ENCODE measurements at places on chromosomes 3 and 15.
A peak's percentile ranks its signal among the peaks of the same experiment; 100 is the strongest.

- peak; percentile 75 for DNase-seq
Observed at GRCh38 chr3:37974121-37975083, 16.2 kb upstream of the VILL start.

DNA sequence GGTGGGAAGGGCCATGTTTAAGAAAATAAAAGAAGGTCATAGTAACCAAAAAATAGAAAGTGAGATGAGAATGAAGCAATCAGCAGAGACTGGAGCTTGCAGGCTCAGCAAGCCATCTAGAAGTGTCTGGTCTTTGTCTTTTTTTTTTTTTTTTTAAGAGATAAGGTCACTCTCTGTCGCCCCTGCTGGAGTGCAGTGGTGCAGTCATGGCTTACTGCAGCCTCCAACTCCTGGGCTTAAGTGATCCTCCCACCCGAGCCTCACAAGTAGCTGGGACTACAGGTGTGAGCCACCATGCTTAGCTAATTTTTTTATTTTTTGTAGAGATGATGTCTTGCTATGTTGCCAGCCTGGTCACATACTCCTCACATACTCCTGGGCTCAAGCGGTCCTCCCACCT is 36.2 kb downstream of the GXYLT2 start:
- DNase-seq = no peak

DNA sequence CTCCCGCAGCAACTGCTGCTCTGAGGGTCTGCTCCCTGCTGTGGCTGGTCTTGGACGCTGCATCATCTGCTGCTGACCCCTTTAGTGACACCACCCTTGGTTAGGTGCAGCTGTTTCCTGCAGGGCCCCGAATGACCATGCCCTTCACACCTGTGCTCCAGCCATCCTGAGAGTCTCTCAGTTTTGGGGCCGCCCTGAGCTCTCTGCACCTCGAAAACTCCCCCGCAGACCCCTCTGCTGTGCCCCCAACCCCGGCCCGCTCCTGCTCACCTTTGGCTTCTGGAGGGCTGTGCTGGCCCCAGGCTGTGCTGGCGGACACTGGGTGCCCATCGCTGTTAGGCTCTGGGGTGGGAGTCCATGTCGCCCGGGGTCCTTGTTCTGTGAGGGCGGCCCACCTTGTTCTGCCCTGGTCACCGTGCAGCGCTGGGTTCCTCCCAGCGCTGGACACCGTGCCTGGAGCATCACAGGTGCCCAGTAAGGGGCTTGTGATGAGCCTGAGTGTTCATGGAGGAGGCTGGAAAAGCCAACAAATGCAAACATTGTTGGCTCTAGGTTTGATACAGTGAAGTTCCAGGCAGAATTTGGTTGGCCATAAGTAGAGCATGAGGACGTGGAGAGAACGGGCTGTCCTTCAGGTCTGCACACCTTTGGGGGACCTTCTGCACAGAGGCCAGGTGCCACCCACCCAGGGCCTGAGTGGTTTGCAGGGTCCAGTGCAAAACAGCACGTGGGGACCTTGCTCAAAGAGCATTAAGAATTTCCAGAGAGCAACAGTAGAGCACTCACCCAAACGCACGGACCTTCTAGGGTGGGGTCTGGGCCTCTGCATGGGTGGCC is 12.3 kb downstream of the ABTB1 start:
- DNase-seq = no peak

GRCh38 chr3:115348951-115349745 is 202.1 kb upstream of the ZBTB20 start:
- DNase-seq = no peak

DNA sequence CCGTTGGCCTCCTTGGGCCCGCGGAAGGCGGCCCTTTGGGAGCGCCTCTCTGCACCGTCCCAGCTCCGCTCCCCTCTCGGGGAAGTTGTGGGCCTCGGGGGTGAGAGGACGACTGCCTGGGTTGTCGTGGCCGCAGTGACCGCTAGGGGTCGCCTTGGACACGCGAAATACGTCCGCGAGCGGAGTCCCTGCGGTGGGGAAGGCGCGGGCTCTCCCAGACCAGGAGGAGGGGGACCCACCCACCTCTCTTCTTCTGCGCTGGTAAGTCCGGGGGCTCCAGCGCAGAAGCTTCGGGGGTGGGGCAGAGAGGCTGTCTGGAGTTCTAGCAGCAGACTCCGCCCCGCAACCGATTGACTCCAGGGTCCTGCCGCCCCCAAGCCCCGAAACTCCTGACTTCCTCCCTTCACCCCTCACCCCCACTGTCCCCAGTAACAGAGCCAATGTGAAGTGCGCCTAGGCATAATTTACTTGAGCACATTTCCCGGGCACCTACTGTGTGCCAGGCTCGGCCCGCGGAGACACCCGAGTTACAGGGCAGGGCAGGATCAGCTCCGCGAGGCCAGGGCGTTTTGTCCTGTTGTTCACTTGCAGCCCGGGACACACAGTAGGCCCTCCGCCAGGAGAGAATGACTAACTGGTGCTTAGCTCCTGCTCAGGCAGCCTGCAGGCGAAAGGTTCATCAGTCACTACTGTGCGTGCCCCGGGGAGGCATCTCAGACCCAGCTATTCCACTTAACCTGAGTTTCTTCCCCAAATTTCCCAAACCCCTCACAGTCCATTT is 32.8 kb downstream of the DNASE1L3 start:
- peak; percentile 90 for DNase-seq

DNA sequence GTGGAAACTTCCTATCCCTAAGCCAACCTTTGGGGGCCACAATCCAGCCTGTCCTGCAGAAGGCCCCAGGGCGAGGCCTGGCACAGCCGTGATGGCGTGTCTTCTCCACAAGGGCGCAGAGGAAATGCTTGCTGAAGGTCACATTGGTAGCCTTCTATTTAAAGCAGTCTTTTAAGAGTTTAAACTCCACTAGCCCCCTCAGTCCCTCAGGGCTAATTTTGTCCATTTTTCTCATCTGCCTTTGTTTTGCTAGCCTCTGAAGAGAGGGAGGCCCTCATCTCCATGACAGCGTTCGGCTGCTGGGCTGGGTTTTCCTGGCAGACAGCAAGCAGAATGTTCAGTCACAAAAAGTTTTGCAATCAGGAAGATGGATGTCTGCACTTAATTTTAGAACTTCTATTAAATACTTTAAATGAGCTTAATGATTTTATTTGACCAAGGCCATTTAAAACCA is 40.8 kb downstream of the RARB start:
- peak; percentile 35 for DNase-seq
